ENCODE measurements at places on chromosomes 5 and 9.

GRCh38 chr5:65663804-65664521 lies 39.1 kb downstream of the SHLD3 start:
- no peak for DNase-seq

DNA sequence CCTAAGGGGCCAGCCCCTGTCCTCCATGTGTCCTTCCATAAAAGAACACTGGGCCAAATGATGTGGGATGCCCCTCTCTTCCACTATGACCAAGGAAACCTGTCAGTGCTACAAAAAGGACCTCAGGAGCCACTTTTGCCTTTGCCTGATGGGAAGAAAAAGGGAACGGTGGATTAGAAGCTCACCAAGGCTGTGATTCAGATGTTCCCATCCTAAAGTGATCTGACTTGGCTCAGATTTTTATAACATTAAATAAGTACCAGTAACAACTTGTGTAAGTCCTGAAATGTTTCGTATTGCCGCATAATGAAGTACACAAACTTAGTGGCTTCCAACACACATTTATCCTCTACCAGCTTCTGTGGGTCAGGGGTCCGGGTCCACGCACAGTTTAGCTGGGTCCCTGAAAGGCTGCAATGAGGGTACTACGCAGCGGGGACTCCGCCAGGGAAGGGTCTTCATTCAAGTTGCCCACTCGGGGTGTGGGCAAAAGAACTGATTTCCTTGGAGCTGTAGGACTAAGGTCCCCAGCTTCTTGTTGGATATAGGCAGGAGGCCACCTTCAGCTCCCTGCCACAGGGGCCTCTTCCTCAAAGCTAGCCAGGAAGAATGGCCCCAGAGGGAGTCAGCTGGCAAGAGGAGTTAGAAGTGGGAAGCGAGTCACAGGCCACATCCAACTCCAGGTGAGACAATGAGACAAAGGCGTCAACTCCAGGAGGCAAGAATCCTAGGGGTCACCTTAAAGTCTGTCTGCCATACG lies 60.4 kb downstream of the RAPGEF1 start:
- no peak for DNase-seq

- peak; percentile 12 for DNase-seq
These were observed 2.6 kb downstream of the GLIS3 start for GRCh38 chr9:4297151-4297785.

GRCh38 chr5:107104040-107104995 lies 566.4 kb downstream of the EFNA5 start:
- no peak for DNase-seq

- no peak for DNase-seq
These were observed 4.6 kb downstream of the ISL1 start for GRCh38 chr5:51387884-51388275.

- DNase-seq: no peak
These were observed 20.7 kb downstream of the TNFSF8 start for GRCh38 chr9:114909661-114910060.

Measured in activated naive CD4-positive, alpha-beta T cell treated with Interleukin-2 at 50 U/mL for 16 hours (primary cell).